ENCODE measurements at places on chromosomes 16 and 17.

GRCh38 chr16:14378131-14378551 is 251.9 kb downstream of the PARN start:
- DNase-seq = no peak

- DNase-seq = no peak
These were observed 23.1 kb downstream of the PITPNC1 start for GRCh38 chr17:67400193-67400592.

GRCh38 chr17:64331366-64331765 is 59.3 kb downstream of the PECAM1 start:
- DNase-seq = no peak

DNA sequence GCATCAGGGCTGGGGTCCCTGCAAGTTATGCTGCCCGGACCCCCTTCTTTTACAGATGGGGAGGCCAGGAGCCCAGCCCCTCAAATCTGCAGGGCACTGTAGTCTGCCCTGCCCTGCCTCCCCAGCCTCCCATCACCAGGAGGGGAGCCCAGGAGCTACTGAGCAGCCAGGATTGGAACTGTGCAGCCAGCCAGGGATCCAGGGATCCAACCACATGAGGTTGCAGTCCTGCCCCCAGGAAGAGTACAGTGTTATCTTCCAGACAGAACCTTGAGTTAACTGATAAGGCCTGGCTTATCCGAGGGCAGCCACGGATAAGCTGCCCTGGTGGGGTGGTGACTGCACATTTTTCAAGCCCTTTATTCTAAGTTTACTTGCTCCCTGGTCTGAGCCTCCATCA is 11.4 kb upstream of the NDRG4 start:
- no peak for DNase-seq

DNA sequence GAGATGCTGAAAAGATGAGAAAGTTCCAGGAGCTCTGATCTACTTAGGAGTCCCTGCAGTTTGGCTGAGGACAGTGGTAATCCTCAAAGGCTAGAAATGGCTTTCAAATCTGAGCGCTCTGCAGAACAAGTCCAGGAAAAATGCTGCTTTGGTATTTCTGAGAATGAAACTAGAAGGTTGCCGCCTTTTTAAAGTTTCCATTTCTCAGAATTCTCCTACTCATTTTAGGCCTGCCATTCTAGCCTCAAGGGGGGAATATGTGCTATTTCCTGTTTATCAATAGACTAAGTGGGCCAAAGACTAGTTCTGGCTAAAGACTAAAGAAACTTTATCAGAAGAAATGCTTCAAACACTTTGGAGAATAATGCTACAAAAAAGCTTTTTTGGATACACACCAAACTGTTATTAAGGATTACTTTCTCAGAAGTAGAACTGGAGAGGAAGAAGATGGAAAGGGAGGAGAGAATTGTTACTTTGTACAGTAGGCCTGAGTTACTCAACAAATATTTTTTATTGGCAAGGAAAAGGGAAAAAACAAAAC is at the start of gene SLFN12L:
Gene SLFN12L (minus strand): TSS at position 78 of the 541 bp plus-strand sequence. CDS start 15,314 bp downstream, outside the sequence.
- DNase-seq = no peak

DNA sequence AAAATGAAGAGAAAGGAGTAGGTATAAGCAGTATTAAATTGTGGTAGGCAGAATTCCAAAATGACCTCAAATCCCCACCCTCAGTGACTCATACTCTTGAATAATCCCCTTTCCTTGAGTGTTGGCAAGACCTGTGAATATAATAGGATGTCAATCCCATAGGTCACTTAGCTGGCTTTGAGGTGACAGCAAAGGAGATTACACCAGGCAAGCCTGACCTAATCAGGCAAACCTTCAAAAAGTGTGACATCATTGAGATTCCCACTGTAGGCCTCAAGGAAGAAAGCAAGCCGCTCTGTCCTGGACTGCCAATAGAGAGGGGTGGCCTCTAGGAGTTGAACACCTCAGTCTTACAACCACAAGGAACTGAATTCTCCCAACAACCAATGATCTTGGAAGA is 535.2 kb downstream of the RBFOX1 start:
- DNase-seq = no peak

All from activated B cell treated with CpG ODN at 0.5 μM for 24 hours (primary cell).